Thyroid gland (tissue), 4 donors: ENCODE measurements at places on chromosomes 7 and 10. TPM values are rescaled to one million over a fixed set of nuclear protein-coding genes. Genes with fewer than 3 reads are reported as not detected.

- no peak for DNase-seq
These were observed 37.7 kb downstream of the HABP2 start for GRCh38 chr10:113590581-113590980.

- DNase-seq, result peak; percentile 86
These were observed 19.2 kb downstream of the KCP start for GRCh38 chr7:128891110-128891941.

Gene MMP21
- not detected for total RNA-seq

GRCh38 chr10:77782328-77783061, 144.1 kb downstream of the DLG5 start:
- no peak for DNase-seq

DNA sequence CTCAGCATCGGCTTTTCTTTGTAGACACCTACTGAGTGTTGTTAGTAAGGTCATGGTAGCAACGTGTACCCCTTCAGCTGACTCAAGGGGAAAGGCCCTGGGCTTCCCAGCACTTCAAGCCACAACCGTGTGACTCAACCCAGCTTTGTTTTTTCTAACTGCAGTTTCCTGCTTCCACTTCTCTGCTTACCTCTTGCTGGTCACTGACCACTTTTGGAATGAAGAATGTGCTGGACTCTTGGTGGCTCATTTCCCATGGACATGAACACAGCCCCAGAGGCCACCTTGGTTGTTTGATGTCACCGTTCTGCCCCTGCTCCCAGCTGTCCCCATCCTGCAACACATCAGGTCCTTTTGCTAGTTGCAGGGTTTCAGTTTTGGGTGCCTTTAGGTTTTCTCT, 69.5 kb upstream of the ZNF438 start:
- peak; percentile 73 for DNase-seq

Gene NKX6-2
- total RNA-seq, result not detected

Gene ITGA8
- total RNA-seq, result 14.8 TPM

DNA sequence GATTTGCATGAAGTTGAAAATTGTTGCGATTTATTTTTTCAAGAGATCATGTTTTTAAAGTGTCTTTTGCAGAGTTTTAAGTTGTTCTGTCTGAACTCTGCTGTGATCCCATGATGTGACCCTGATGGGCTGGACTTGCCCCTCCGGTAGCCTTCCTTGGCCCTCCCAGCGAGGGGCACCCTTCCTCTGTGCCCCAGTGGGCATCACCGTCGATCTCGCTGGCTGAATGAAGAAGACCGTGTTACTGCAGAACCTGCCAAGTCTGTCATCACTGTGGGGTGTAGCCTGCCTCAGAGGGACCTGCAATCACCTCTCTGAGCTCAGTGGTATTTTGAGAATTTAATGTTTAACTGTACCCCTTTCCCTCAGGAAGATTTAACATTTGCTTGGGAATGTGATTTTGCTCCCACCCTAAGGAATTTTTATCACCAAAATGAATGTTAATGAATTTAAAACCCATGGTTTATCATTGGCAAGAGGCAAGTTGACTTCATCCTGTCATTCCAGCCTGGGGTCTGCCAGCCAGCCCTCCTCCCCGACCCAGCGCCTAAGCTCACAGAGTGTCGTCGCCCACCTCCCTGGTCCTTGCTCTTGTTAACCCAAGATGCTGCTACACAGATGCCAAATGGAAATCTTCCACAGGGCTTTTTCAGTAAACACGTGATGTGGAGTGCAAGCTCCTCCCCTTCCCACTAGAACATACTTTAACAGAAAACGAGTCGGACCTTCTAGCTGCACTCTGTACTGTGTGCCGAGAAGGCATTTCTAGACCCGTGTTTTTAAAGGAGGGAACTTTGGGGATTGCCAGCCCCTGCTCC, 115.4 kb downstream of the NT5C2 start:
- no peak for DNase-seq

DNA sequence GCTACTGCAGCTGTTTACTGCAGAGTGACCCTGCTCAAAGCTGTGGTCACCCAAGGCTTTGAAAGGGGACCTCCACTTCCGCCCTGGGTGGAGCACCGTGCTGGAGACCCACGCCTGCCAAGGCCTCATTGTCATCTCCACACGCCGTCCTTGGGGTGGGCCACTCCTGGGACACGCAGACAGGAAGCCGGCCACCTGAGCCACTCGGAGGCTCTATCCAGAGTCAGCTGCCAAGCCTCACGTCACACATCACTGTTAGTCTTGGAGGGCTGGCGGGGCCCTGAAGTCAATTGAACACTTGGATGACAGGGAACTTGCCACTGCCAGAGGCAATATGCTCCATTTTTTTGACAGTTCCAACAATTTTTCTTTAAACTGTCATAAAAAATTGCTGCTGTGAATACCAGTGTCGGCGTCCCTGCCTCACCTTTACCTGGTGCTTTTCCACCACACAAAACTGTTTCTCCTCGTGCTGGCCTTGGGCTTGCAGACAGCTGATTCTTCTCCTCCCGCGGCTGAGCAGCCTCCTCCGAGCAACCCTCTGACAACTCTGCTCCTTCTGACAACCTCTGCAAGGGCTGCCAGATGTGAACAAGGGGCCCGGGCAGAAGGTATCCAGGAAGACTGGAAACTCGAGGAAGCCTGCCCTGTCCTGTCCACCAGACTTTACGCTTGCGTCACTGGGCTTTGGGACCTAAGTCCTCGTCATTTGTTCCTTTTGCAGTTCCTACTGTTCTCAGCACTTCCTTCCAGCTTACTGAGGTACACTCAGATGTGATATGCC, 81.9 kb downstream of the EGFR start:
- DNase-seq, result no peak

DNA sequence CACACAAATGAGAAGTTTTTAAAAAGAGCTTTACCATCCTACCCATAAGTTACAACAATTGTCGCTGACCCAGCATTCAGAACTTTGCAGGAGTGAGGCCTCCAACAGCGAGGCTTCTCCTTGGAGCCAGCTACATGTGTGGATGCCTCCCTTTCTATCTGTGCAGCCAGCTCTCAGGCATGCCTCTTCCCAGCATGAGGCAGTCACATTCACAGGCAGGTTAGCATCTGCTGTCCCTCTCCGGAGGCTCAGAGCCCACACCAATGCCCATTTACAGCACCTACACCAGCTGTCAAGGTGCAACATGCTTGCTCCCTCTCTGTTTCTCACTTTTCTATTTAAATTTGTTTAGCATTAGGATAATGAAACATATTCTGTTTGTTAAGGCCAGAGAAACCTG, 278.7 kb upstream of the PODXL start:
- DNase-seq, result no peak

DNA sequence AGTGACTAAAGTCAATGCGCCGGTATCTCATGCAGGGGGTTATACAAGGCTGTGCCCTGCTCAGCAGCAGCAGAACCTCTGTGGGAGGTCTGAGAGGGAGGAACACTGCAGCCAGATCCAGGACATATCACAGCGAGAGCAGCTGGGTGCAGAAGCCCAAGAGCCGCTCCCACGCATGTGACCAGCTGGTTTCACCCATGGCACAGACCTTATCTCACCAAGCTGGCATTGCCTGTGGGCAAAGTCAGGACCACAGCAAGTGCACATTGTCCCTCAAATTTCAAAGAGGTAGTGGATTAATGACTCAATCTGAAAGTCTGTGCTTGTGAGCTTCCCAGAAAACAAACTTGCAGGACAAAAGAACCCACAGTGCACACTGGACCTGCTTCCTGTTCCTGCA, 31.6 kb upstream of the AKR1C1 start:
- DNase-seq, result no peak

- no peak for DNase-seq
These were observed 119.0 kb downstream of the LMBR1 start for GRCh38 chr7:156773966-156774365.

GRCh38 chr10:103884681-103885139, 29.3 kb upstream of the SH3PXD2A start:
- DNase-seq, result peak; percentile 63

Gene FGFR2
- total RNA-seq, result 65.6 TPM

DNA sequence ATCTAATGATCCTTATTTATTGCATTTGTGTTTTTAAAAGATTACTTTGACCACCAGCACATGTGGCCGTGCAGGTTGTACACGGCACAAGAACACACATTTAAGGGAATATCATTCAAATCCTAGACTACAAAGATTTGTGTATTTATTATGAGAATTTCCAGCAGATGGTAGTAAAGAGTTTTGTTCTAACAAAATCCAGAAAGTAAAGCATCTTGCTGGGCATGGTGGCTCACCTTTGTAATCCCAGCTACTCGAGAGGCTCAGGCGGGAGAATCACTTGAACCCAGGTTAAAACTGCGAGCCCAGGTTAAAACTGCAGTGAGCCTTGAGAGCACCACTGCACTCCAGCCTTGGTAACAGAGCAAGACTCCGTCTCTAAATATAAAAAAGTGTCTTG, 31.5 kb downstream of the MACROH2A2 start:
- no peak for DNase-seq

- DNase-seq, result no peak
These were observed 173.6 kb downstream of the PTPRN2 start for GRCh38 chr7:158414002-158414401.

DNA sequence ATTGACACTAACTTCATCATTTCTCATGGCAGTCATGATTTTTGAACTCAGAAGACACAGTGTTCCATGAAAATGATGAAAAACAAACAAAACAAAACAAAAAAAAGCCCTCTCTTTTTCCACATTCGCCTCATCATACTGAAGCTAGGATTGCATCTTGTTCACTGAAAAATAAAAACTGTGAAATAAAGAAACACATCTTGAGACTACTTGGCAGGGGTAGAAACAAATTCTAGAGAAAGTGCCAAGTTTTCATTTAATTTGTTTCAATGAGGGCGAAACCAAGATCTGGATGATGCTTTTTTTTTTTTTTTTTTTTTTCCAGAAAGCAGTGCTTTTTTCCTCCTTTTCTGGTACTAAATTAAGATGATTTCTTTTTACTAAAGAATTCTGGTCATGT, 350.4 kb upstream of the ETV1 start:
- DNase-seq, result no peak

Gene CHPF2
- total RNA-seq, result 33.9 TPM

Gene CHST3
- 15.5 TPM for total RNA-seq

DNA sequence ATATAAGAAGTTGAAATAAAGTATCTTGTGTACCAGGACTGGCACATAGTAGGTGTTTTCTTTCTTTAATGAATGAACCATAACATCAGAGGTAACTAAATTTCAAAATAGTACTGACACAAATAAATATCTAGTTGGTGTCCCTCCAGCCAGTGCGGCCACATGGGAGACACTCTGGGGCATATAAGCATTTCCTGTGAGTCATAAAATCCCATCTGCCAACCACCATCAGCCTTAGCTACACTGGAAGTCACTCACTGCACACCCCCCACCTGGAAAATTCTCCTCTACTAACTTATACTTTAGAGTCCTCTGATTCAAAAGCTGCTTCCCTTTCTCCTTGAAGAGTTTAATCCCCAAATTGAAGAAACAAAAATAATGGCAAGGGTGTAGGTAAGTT, 32.5 kb downstream of the DYDC1 start:
- no peak for DNase-seq

Gene GNGT1
- total RNA-seq, result not detected

Gene CPA1
- not detected for total RNA-seq

DNA sequence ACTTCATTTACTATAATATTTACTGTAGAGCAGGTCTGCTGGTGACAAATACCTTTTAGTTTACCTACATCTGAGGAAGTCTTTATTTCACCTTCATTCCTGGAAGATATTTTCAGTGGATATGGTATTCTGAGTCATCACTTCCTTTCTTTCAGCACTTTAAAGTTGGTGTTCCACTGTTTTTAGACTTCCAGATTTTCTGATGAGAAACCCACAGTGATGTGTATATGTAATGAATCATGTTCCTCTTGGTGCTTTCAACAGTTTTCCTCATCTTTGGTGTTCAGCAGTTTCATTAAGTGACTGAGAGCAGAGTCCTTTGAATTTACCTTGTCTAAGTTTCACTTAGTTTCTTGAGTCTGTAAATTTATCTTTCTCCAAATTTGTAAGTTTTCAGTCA, 36.4 kb downstream of the COPG2 start:
- no peak for DNase-seq

DNA sequence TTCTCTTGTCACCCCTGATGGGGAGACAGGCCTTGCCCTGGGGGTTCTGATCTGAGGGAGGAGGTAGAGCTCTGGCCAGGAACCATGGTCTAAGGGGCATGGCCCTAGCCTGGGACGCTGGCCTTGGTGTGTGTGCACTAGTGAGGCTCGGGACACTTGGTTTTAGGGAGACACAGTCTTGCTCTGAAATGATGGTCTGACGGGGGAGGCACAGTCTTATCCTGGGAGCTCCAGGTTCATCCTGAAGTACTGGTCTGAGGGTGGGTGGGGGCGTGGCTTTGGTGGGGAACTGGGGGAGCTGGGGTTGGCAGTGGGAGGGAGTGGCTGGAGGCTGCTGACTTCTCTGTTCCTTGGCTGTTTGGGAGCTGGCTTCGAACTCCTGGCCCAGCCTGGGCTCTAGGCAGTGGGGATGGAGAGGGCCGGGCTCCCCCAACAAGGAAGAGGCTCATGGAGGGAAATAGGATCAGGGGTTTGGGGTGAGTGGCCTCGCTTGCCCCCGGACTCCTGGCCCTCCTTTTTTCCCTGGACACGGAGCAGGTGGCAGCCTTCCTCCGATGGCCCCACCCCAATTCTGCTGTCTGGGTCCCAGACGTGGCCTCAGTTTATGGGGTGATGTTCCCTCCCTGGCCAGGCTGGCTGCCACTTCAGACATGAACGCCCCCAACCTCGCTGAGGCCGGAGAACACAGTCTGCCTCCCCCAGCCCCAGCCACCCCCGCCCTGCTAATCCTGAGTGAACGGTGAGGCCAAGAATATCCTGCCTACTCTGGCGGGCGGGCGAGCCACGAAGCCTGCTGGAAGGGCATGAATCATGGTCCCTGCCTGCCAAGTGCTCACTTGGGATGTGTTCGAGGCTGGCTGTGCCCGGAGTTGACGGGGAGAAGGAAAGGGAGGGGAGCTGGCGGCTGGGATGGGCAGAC, 43.5 kb downstream of the TMEM270 start:
- no peak for DNase-seq

DNA sequence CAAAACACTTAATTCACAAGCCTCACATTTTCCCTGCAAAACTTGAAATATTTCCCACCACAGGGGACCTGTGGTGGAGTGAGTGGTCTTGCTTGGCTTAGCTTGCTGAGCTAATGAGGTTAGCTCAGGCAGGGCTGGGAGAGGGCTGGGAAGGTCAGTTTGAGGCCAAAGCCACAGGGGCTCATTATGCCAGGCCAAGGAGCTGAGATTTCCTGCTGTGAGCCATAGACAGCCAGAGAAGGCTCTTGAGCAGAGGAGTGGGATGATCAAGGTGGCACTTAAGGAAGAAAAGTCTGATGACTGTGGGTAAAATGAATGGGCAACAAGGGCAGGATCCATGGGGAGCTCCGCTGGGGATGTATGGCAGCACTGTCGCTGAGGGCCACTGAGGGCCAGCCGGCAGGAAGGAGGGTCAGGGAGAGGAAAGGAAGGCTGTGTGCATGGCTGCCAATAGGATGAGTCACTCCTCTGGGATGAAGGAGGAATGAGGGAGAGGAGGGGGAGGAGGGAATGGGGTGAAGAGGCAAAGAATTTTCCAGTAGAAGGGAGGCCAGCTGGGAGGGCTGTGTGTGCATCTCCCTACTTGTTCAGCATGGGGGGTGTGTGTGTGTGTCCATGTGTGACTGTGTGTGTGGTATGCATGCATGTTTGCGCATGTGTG, 18.7 kb upstream of the ZNF488 start:
- peak; percentile 27 for DNase-seq

GRCh38 chr10:13068071-13068470, 31.9 kb upstream of the OPTN start:
- DNase-seq, result no peak

Gene SRGN
- total RNA-seq, result 140 TPM

- DNase-seq, result no peak
These were observed 692.9 kb downstream of the LRMDA start for GRCh38 chr10:76124280-76124679.

- no peak for DNase-seq
These were observed 884 bp upstream of the SAP25 start for GRCh38 chr7:100574362-100575205.

GRCh38 chr10:106551501-106552062, 612.9 kb downstream of the SORCS1 start:
- no peak for DNase-seq
